Activated CD8-positive, alpha-beta T cell treated with anti-CD3 and anti-CD28 coated beads for 36 hours (primary cell): ENCODE measurements at places on chromosomes 1 and 21. TPM values are rescaled to one million over a fixed set of nuclear protein-coding genes. Genes with fewer than 3 reads are reported as not detected.

- DNase-seq: peak; percentile 73
Measured at GRCh38 chr1:154431586-154432373, 26.6 kb downstream of the IL6R start.

DNA sequence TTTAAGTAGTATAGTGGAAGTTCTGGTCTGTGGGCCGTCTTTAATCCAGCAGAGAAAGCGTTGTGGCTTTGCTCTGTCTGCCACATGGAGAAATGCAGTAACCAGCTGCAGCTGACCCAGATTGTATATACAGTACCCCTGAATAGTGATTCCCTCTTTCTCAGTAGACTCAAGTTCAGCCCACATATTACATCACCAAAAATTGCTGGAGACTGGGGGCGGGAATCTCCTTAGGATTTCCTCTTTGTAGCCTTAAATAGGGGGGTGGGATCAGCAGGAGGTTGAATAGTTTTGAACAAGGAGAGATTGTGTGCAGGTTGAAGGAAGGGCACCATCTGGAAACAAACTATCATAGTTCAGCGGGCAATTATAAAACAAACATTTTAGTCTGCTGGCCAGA, at the start of gene ANGPTL1:
TSS of gene ANGPTL1 (minus strand) at position 134 of the 400 bp plus-strand sequence. CDS start 5,301 bp downstream, outside the sequence.
- DNase-seq: no peak

DNA sequence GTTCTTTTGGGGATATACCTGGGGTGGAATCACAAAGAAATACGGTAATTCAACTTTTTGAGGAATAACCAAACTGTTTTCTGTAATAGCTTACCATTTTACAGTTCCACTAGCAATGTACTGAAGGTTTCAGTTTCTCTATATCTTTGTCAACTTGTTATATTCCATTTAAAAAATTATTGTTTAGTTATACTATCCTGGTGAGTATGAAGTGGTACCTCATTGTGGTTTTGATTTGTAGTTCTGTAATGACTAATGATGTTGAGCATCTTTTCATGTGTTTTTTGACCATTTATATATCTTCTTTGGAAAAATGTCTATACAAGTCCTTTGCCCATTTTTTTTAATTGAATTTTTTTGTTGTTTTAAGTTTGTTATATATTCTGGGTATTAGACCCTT, 39.4 kb downstream of the MAST2 start:
- no peak for DNase-seq

ACTN2 gene
- total RNA-seq: 0.11 TPM

RXFP4 gene
- not detected for total RNA-seq
